ENCODE measurements at places on chromosomes 3 and 15. TPM values are rescaled to one million over a fixed set of nuclear protein-coding genes. Genes with fewer than 3 reads are reported as not detected.

Gene POPDC2
- 0.44 TPM for total RNA-seq

Gene CYP1A2
- total RNA-seq = not detected

Gene PFN2
- 97.8 TPM for total RNA-seq

Gene LRRC34
- total RNA-seq = 6.6 TPM

Gene CD96
- under 0.01 TPM for total RNA-seq

Gene GPR62
- not detected for total RNA-seq

Gene CHRFAM7A
- total RNA-seq = not detected

Gene CACNA2D3
- total RNA-seq = not detected

Gene TTBK2
- total RNA-seq = 8.1 TPM

Gene LINGO1
- not detected for total RNA-seq

Gene IGDCC3
- total RNA-seq = not detected

Gene LAMB2
- 395 TPM for total RNA-seq

Gene RTP4
- total RNA-seq = 1.4 TPM

Gene CCDC80
- total RNA-seq = 39.5 TPM

Gene LRRC3B
- total RNA-seq = not detected

Gene PBRM1
- total RNA-seq = 93.6 TPM

Gene RSL24D1
- total RNA-seq = 63.0 TPM

Gene FGD5
- 0.22 TPM for total RNA-seq

Gene GPR171
- total RNA-seq = not detected

Gene GOLGA8H
- total RNA-seq = 0.22 TPM

Gene SYNPR
- total RNA-seq = not detected

Gene ZNF80
- not detected for total RNA-seq

Gene CRABP1
- not detected for total RNA-seq

Gene FBXW12
- not detected for total RNA-seq

Gene LYZL4
- total RNA-seq = not detected

Data from placental pericyte (primary cell).